SK-MEL-5 (cell line): ENCODE measurements at places on chromosomes 16 and 17. TPM values are rescaled to one million over a fixed set of nuclear protein-coding genes. Genes with fewer than 3 reads are reported as not detected.
A peak's percentile ranks its signal among the peaks of the same experiment; 100 is the strongest.

GRCh38 chr17:5942687-5943086, 127.5 kb upstream of the WSCD1 start:
- DNase-seq, result no peak

- no peak for DNase-seq
These were observed 55.0 kb upstream of the GSE1 start for GRCh38 chr16:85557971-85558657.

GRCh38 chr17:28402224-28402630, 3.8 kb downstream of the SLC46A1 start:
- no peak for DNase-seq

DNA sequence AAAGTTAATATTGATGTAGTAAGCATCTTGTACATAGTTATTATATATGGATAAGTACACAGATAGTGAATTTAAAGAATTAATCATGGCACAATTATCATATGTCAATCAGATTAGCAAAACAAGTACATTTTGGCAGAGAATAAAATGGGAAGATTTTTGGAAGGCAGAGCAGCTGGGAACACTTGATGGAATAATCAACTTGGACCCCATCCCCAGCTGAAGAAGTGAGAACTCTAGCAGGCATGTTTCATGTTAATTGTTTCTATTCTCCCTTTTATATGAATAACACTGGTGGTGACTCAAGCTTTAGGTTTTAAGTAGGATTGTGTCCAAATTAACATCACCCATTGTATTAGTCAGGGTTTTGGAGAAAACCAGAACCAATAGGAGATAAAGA, 198.7 kb downstream of the KCNJ2 start:
- no peak for DNase-seq

DNA sequence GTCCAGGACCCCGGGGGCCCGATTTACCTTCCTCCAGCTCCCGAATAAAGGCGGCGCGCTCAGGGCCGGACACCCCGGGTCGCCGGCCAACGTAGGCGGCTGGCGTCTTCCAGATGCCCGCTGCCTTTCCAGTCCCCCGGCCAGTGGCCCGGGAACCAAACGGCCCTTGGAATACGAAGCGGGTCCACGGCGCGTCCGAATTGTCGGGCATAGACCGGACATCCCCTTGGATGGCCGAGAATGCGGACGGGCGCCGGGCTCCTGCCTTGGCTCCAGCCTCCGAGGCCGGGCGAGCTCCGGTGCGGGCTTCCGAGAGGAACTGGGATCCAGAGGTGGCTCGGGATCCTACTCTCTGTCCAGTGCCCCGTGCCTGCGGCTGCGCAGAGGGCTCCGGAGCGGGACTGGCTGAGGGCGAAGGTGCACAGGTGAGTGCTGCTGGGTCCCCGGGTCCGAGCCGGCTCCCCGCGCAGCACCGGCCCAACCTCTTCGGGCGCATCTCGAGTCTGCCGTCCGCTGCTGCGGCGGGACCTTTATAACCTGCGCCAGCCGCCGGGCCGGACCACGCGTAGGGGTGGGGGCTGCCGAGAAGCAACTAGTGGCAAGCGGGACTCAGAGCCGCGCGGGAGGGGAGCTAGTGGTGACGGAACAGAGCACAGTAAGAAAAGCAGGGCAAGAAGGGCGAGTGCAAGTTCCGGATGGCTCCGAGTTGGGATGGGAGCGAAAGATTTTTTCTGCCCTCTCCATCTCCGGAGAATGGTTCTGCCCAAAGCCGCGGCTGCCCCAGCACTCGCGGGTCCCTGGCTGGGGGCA, at the start of gene HAP1:
Gene HAP1 (minus strand): TSS at position 505 of the 810 bp plus-strand sequence. CDS start 9 bp downstream, at position 496.
- DNase-seq, result peak; percentile 43

DNA sequence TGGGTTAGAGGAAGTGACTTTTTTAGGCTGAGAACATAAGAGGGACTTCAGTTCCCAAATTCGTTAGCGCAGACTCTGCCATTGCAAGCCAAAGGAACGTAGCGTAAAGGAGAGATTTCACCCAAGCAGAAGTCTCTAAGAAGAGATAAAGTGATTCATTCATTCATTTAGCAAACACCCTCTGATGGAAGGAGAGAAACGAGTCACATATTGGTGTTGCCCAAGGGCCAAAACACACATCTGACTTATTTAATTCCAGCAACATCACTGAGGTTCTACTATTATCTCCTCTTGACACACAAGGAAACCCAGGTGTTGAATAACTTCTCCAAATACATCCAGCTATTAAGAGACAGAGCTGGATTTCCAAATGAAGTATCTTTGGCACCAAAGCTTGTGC, 85.7 kb upstream of the CACNG3 start:
- DNase-seq, result no peak

DNA sequence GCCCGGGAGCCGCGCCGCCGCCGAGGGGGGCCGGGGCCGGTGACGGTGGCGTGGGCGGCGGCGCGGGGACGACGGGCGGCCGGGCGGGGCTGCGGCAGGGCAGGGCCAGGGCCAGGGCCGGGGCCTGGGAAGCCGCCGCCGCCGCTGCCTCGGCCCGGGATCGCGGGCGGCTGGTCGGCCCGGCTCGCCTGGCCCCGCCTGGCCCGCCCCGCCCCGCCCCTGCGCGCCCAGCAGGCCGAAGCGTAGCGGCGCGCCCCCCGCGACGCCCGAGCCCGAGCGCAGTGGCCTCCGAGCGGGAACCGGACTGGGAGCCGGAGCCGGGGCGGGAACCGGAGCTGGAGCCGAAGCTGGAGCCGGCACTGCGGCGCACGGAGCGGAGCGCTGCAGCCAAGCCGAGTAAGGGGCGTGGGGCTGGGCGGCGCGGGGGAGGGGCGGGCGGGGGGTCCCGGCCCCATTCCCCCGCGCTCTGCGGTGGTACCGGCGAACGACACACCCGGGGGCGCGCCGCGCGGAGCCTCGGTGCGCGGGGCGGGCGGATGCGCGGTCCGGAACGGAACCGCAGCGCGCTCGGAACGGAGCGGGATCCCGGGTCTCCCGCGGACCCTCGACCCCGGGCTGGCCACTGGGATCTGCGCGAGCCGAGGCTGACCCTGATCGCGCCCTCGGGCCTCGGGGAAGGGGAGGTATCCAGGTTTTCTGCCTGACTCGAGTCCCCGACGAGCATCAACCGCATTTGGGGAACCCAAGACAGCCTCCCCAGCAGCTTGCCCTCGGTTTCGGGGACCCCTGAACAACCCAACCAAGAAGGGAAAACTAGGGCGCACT, at the start of gene BEAN1:
Gene BEAN1 (plus strand): TSS at position 260 of the 825 bp plus-strand sequence. CDS start 10,382 bp downstream, outside the sequence.
- no peak for DNase-seq

DNA sequence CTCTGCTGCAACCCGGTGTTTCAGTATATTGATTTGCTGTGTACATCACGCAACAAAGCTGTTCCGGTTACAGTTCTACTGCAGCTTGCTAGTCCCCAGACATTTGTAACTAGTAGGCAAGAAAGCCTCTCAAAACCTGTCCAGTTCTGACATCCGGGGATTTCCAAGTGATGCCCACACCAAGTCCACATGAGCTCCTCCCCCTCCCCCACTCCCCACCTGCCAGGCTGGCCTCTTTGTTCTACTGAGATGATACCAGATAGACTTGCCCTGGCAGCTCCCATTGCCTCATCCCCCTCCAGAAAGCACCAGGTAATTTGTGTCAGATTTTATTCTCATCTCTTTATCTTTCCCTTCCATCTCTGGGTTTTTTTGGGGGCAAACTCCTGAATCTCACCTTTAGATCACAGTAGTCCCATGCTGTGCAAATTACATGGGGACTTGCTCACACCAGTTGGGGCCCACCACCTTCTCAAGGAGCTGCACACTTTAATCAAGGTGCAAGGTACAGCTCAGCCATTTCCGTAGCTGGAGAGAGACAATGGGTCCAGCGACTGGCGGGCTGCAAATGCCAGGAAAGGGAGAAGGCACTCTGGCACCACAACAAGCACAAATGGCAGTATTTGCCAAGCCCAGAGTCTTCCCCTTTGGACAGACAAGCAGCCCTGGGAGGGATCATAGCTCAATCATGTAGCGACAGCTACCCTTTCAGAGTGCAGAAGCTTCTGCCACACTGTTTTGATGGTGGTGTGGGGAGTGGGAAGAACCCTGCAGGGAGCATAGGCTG, 183.1 kb downstream of the CYLD start:
- DNase-seq, result no peak

DNA sequence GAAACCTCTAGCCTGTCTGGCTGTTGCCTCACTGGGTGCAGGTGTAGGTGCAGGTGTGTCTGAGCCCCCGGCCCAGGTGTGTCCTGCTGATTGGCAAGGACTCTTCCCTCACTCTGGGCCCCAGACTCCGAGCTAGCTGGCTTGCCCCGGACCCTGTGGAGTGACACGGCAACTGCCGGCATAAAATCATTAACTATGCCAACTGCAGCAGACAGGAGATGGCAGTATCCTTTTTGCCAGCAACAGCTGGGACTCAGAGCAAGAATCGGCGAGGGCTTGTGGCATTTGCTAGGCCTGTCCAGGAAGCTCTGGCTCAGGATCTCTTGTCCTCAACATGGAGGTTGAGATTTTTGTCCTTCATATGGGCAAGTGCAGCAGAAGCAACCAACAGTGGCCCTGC, 20.8 kb downstream of the CIAPIN1 start:
- no peak for DNase-seq

GRCh38 chr17:78429618-78429995, 51.2 kb downstream of the PGS1 start:
- no peak for DNase-seq

DNA sequence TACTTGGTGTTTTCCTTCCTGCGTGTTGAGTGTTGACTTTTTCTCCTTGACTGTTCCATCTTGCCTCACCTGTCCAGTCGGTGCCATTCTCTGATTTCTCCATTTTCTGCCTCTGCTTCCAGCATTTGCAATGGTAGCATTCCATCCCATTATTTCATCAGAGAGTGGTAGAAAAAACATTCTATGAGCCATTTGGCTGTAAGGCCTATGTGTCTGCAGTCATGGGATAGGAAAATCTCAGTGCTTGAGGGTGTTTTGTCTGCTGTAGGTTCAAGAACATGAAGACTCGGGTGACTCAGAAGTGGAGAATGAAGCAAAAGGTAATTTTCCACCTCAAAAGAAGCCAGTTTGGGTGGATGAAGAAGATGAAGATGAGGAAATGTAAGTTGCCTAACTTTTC, 2.7 kb downstream of the UTP18 start:
- peak; percentile 29 for DNase-seq

GRCh38 chr16:51172368-51172767, 21.3 kb upstream of the SALL1 start:
- no peak for DNase-seq

GRCh38 chr16:4110680-4111079, 5.6 kb downstream of the ADCY9 start:
- no peak for DNase-seq

DNA sequence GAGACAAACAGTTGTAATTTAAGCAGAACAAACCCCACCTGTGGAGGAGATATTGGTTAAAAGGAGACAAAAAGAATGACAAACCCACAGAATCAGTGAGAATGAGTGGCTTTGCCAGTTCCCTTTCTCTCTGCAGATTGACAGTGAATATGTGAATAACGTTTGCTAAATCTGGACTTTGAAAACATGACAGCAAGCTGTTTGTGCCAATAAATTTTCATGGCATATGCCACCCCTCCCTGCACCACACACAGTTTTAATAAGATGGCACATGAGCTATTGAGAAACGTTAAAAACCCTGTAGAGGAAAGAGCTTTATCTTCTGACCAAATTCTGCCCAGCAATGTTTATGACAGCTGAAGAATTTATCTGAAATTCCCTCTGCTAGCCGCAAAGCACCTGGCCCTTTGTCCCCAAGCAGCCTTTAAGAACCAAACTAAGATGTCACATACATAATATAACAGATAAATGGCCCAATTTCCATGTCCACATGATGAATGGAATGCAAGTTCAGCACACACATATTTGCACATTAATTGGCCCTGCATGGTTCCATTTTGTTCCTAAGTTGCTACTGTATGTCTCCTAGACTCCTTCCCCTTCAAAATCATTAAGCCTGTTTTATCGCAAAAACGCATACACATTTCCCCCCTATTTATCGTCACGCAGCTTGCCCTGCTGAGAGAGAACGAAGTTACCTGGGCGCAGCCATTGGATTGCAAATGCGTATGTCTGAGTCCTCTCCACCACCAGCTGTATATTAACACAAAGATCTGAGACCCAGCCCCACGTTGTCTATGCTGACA, 773.5 kb upstream of the EEF2KMT start:
- no peak for DNase-seq

DNA sequence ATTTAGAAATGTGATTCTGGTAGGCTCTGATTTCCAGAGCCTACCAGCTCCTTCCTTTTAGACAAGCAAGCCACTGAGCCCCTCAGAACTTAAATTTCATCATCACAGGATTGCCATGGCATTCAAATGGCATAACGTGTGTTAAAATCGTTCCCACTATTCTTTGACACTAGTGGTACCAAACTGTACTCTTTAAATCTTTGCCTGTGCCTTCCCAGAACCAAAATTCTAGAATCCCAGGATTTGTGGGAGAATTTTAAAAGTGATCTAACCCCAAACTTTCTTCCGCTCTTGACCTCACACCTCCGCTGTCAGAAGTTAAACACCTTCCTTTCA, 287 bp upstream of the INTS2 start:
- no peak for DNase-seq

- DNase-seq, result peak; percentile 12
These were observed 986 bp downstream of the HAPSTR1 start for GRCh38 chr16:9092282-9092977.

ASPHD1 gene
- total RNA-seq, result 3.4 and 3.7 TPM in 2 replicates

MPP3 gene
- total RNA-seq, result 4.0 and 6.3 TPM in 2 replicates

TBC1D16 gene
- total RNA-seq, result 1,021 and 1,023 TPM in 2 replicates
